ENCODE measurements at places on chromosomes 16 and 17.

- no peak for DNase-seq
Measured at GRCh38 chr17:79156463-79157095, 82.0 kb downstream of the ENGASE start.

GRCh38 chr16:66650707-66651473 is 45.7 kb downstream of the CMTM4 start:
- peak; percentile 96 for DNase-seq

- no peak for DNase-seq
Measured at GRCh38 chr17:41343029-41343428, 7.6 kb downstream of the KRT33A start.

DNA sequence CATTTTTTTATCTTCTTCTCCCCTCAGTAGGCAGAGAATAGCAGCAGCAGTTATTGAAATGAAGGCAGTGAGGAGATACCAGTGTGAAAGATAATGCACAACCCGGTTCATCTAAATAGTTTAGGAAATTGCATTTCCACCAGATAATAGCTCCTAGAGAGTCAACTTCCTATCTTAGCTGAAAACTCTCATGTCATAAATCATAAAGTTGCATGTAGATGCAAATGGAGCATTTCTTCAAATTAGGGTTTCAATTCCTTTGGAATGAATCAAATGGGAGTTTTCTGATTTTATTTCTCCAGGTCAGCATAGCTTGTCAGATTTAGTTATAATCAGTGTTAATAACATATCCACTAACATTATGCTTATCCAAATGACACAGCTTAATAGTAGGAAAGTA is 335.3 kb downstream of the CNTNAP4 start:
- no peak for DNase-seq

GRCh38 chr17:30920282-30920681 is 1.5 kb upstream of the ADAP2 start:
- peak; percentile 85 for DNase-seq

DNA sequence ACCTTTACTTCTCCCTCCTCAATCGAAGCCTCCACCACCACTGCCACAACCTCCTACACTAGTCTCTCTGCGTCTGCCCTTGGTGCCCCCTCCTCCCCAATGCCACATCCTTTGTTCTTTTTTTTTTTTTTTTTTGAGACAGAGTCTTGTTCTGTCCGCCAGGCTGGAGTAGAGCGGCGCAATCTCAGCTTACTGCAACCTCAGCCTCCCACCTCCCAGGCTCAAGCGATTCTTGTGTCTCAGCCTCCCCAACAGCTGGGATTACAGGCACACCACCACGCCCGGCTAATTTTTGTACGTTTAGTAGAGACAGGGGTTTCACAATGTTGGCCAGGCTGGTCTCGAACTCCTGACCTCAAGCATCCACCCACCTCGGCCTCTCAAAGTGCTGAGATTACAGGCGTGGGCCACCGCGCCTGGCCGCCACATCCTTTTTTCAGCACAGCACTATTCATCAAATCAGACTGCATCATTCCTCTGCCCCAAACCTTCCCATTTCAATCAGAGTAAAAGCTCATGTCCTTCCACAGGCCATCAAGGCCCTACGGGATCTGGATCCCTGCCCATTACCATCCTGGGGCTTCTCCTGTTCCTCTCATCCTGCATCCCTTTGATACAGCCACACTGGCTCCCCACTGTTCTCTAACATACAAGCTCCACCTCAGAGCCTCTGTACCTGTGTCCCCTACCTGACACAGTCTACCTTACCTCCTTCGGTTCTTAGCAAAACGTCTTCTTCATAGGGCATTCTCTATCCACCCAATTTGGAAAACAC is 2.0 kb downstream of the KLHL11 start:
- DNase-seq: peak; percentile 55

GRCh38 chr17:17742133-17742621 is 60.9 kb downstream of the RAI1 start:
- DNase-seq: no peak

- DNase-seq: peak; percentile 97
Measured at GRCh38 chr17:7394452-7395191, at the start of gene PLSCR3. Gene PLSCR3, minus strand, starts transcription at chr17:7394525. Its CDS starts 415 bp downstream, at chr17:7394110.

- peak; percentile 94 for DNase-seq
Measured at GRCh38 chr17:43211480-43212402, at the start of gene TMEM106A. Gene TMEM106A, plus strand, starts transcription at chr17:43211875. Its CDS starts 1,167 bp downstream, at chr17:43213042.

GRCh38 chr17:443109-443508 is 90.5 kb upstream of the RPH3AL start:
- DNase-seq: no peak

GRCh38 chr16:3783516-3783915 is 66.2 kb upstream of the TRAP1 start:
- no peak for DNase-seq

DNA sequence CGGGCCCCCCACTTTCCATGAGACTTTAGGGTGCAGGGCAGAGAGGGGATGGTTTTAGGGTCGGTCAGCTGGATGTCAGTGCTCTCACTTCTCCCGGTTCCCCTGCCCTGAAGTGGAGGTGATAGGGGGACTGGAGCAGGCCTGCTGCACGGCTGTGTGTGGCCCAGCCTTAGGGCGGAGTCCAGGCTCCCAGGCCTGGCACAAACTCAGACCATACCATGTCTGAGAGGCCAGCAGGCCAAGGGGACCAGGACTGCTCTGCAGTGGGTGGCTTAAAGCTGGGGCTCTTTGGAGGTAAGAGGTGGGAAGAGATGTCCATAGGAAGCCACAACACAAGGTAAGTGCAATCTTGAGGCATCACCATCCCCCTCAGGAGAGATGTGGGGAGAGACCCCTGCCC is 8.3 kb downstream of the TFAP4 start:
- DNase-seq: peak; percentile 47

GRCh38 chr16:67862623-67863583 is 9.9 kb upstream of the EDC4 start:
- no peak for DNase-seq

GRCh38 chr16:27596411-27596810 is 46.5 kb downstream of the KATNIP start:
- DNase-seq: no peak

GRCh38 chr17:83007504-83008185 is 71.8 kb upstream of the METRNL start:
- DNase-seq: peak; percentile 47

DNA sequence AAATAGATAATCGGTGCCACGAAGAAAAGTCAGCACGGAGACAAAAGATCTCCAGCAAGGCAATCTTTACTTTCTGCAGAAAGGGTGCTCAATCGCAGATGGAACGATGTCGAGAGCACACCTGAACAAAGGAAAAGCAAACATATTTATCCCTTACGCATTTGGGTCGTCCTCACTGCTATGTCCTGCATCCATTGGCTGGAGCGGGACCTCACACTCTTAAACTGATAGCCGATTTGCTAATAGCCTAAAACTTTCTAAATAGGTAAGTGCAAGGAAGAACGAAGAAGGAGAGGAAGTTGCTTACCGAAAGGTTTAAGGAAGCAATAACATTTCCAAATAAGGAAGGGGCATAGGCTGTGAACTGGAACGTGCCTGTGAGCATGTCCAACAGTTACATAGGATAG is 1.2 kb upstream of the AKAP10 start:
- peak; percentile 75 for DNase-seq

DNA sequence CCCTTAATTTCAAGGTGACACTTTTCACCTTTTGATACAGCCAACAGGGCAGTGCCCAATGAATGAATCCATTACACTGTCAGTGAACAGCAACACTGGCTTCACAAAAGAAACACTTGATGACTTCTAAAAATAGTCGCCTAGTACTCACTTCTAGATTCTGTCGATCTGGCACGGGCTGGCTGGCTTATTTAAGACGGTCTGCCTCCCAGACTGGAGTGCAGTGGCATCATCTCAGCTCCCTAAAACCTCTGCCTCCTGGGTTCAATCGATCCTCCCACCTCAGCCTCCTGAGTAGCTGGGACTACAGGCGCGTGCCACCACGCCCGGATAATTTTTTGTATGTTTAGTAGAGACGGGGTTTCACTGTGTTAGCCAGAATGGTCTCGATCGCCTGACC is 1.9 kb downstream of the NDUFAB1 start:
- DNase-seq: no peak

DNA sequence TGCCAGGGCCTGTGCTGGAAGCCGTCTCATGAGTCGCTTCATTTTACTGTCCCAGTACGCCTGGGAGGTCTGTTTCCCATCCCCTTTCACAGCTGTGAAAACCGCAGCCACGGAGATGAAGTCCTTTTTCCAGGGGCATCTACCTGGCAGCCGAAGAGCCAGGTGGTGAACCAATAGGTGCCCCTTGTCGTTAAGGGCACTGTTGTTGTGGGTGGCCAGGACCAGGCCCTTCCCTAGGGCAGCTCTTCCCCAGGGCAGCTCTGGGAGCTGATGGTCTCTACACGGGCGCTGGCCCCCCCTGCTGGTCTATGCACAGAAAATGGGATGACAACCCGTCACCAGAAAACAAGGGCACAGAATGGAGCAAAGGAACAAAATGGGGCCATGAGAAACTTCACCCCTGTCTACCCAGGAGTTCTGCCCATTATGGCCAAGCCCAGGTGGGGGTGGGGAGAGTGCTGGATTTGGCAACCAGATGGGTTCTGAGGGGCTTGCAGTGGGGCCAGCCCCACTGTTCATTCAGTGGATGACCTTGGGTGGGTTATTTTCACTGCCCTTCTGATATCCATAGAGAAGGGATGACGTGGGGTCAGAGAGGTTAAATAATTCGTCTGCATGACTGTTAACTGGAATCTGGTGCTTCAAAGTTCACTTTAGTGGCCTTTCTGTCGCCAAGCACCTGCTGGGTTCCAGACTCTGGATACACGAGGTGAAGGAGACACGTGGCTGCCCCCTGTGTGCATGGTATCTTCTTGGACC is 11.5 kb downstream of the RMI2 start:
- peak; percentile 92 for DNase-seq

DNA sequence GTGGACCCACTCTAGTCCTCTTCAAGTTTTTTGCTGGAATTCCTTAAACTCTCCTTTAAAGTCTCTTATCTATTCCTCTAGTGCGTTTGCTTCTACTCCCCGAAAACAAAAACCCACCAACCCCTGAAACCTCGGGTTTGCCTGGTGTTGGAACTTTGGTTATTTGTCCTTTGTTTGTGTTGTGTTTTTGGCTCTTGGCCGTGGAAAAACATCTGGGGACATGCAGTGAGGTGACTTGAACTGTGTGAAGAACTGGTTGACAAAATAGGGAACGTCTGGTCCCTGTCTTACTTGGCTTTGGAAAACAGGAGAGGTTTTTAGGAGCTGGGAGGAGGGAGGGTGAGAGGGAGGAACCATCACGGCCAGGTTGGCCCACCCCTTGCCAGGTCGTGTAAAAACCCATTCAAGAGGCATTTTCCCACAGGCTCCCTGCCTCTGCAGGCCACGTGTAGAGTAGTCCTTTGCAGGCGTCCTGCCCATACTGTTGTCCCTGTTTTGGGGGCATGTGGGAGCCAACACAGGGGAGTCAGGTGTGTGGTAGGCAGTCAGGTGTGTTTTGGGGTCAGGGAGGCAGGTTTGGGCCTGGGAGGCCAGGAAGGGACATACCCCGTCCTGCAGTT is 169.3 kb downstream of the RAB11FIP4 start:
- DNase-seq: peak; percentile 79

- no peak for DNase-seq
Measured at GRCh38 chr17:4477255-4477791, 21.4 kb upstream of the SPNS2 start.

- no peak for DNase-seq
Measured at GRCh38 chr17:78977681-78977943, 2.1 kb downstream of the LGALS3BP start.

DNA sequence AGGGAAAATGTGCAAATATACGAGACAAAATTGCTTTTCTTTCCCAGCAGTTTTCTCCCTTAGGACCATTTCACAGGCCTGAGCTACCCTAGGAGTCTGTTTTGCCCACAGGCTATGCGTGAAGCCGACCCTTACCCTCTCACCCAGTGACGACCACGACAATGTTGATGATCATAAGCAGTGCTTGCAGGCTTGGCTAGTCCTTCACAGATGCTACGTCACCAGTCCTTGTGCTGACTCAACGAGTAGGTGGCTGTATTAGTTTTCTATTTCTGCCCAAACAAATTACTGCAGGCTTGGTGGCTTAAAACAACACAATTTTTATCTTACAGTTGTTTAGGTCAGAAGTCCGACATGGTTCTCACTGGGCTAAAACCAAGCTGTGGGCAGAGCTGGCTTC is 574.6 kb upstream of the HSBP1 start:
- no peak for DNase-seq

DNA sequence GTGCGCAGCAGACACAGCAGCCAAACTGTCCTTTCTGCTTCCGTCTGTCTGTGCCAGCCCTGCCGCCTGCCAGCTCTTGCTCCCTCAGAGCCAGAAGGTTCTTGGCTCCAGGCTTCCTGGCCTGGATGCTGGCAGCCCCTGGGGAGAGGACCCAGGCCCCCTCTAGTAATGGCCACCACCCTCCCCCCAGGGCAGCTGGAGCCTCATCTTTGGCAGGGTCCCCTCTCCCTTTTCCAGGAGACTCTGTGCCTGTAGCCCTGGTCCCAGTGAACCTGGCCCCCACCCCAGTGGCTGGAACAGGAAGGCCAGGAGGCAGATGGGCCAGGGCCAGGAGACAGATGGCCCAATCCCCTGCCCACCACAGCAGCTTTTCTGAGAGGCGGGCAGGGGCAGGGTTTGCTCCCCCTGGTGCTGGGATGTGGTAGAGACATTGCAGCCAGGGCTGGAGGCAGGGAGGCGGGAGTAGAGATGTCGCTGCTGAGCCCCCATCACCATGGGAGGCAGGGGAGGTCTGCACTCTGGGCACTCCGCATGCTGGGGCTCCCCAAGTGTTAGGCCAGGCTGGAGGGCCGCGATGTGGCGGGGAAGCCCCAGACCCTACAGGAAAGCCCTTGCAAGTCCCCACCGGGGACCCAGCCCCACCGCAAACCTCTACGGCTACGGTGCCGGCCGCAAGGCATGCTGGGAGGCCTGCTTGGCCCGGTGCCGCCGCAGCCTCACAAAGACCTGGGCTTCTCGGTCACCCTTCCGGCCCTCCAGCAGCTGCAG is 16.7 kb downstream of the UNC13D start:
- DNase-seq: peak; percentile 98

GRCh38 chr17:9424071-9424640 is 151.5 kb downstream of the STX8 start:
- DNase-seq: peak; percentile 87

GRCh38 chr17:4789701-4789950 is 862 bp downstream of the GLTPD2 start:
- DNase-seq: no peak

- no peak for DNase-seq
Measured at GRCh38 chr17:79937391-79938335, 98.0 kb downstream of the TBC1D16 start.

DNA sequence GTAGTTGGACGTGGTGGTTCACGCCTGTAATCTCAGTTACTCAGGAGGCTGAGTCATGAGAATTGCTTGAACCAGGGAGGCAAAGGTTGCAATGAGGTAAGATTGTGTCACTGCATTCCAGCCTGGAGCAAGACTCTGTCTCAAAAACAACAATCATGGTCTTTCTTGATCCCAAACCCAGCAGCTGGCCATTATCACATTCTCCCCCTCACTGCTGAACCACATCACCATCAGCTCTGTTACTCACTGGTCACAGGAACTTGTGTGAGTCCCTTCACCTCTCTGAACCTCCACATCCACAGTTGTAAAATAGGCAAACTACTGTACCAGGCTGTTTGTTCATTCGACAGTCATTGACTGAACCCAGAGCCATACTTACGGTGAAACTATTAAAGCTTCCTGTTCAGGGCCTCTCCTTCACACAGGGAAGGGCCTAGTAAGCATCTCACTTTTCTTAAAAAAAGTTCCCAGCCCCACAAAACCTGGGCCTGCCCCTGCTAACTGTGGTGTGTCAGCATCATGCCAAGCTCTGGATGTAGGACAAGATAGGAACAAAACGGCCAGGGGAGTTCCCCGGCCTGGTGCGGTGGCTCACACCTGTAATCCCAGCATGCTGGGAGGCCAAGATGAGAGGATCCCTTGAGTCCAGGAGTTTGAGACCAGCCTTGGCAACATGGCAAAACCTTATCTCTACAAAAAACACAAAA is 104.7 kb downstream of the COPRS start:
- no peak for DNase-seq

Measured in endodermal cell (in vitro differentiated cells).